Activated naive CD4-positive, alpha-beta T cell treated with anti-CD3 and anti-CD28 coated beads, Interleukin-2, amount 10 ng/mL, durations not matched to agents 5 hours and 36 hours (primary cell): ENCODE measurements at places on chromosomes 7 and 10. TPM values are rescaled to one million over a fixed set of nuclear protein-coding genes. Genes with fewer than 3 reads are reported as not detected.

Gene ELFN1
- not detected for total RNA-seq

Gene ZNF212
- 13.0 TPM for total RNA-seq

Gene CEP41
- total RNA-seq, result 13.3 TPM

Gene VAX1
- total RNA-seq, result not detected

Gene SPDYE2
- total RNA-seq, result 0.15 TPM

Gene OR2F1
- total RNA-seq, result not detected

Gene PNLIP
- not detected for total RNA-seq

Gene EMX2
- not detected for total RNA-seq

Gene IL15RA
- 16.5 TPM for total RNA-seq

Gene THSD7A
- total RNA-seq, result not detected

Gene FGFBP3
- total RNA-seq, result 1.6 TPM

Gene SMNDC1
- total RNA-seq, result 38.1 TPM

Gene OR2A5
- not detected for total RNA-seq

Gene NSMCE4A
- total RNA-seq, result 64.7 TPM

Gene SNX8
- 26.0 TPM for total RNA-seq

Gene NKX1-2
- total RNA-seq, result not detected

Gene PWWP2B
- total RNA-seq, result 13.0 TPM

Gene MLXIPL
- total RNA-seq, result not detected

Gene COL13A1
- total RNA-seq, result not detected

Gene NME8
- not detected for total RNA-seq

Gene CABCOCO1
- total RNA-seq, result not detected

Gene AFAP1L2
- 0.96 TPM for total RNA-seq

Gene WNT8B
- 0.24 TPM for total RNA-seq

Gene SDHAF3
- total RNA-seq, result 19.5 TPM

Gene PAPSS2
- total RNA-seq, result not detected

Gene FKBP6
- not detected for total RNA-seq

Gene ADAM8
- 91.0 TPM for total RNA-seq

Gene KNDC1
- 0.26 TPM for total RNA-seq

Gene ZNF467
- 1.2 TPM for total RNA-seq

Gene KLHL7
- total RNA-seq, result 17.3 TPM

Gene TFEC
- 0.20 TPM for total RNA-seq

Gene HMX2
- total RNA-seq, result not detected

Gene TACR2
- not detected for total RNA-seq

Gene STK31
- 0.08 TPM for total RNA-seq

Gene CFAP70
- 0.71 TPM for total RNA-seq

Gene C10orf62
- total RNA-seq, result not detected

Gene LIPM
- total RNA-seq, result not detected

Gene C10orf105
- total RNA-seq, result 0.50 TPM

Gene GCK
- not detected for total RNA-seq

Gene NUTM2E
- 0.12 TPM for total RNA-seq

Gene IL6
- total RNA-seq, result 7.1 TPM

Gene IGF2BP3
- 0.41 TPM for total RNA-seq

Gene TCERG1L
- total RNA-seq, result not detected

Gene RSPH10B
- not detected for total RNA-seq

Gene POP7
- 29.3 TPM for total RNA-seq

Gene CLCN1
- not detected for total RNA-seq

Gene CRTAC1
- total RNA-seq, result not detected

Gene OR2A25
- total RNA-seq, result not detected

Gene GIMAP1
- total RNA-seq, result 32.7 TPM

Gene BAMBI
- total RNA-seq, result 0.13 TPM

Gene CPXM2
- total RNA-seq, result not detected

Gene CHN2
- total RNA-seq, result 6.3 TPM

Gene ZNF777
- 13.9 TPM for total RNA-seq

Gene BICC1
- total RNA-seq, result not detected

Gene PIK3CG
- total RNA-seq, result 51.2 TPM

Gene NPFFR1
- total RNA-seq, result not detected

Gene GOLGA7B
- total RNA-seq, result 13.9 TPM

Gene CALML5
- not detected for total RNA-seq
